Hair follicle dermal papilla cell (primary cell): ENCODE measurements at places on chromosomes 13 and 19. TPM values are rescaled to one million over a fixed set of nuclear protein-coding genes. Genes with fewer than 3 reads are reported as not detected.

ZNF835 gene
- total RNA-seq: 0.49 and 0.97 TPM in 2 replicates

RGL3 gene
- total RNA-seq: 0.16 and 1.6 TPM in 2 replicates

ATG4D gene
- total RNA-seq: 12.6 and 13.3 TPM in 2 replicates

TRPM4 gene
- 32.6 and 32.7 TPM in 2 replicates for total RNA-seq

PGLYRP2 gene
- not detected in 2 replicates for total RNA-seq

CAPN12 gene
- total RNA-seq: 0.24 and 0.65 TPM in 2 replicates
